ENCODE measurements at places on chromosomes 13 and 19.

- no peaks in the 10 kb centered on the region for H3K4me1 ChIP-seq
- no peaks in the 10 kb centered on the region for H3K27me3 ChIP-seq
- DNase-seq = no peak
- H3K4me3 ChIP-seq = no peak overlapping the region
- H3K36me3 ChIP-seq = no peaks in the 10 kb centered on the region
Measured at GRCh38 chr13:90276216-90276615, 1071.3 kb upstream of the MIR17HG start.

GRCh38 chr19:47413941-47414340 lies 5.4 kb downstream of the MEIS3 start:
- H3K27ac ChIP-seq = no peak overlapping the region
- no peak overlapping the region for H3K4me3 ChIP-seq
- peaks cover 7% of the 10 kb centered on the region for H3K36me3 ChIP-seq
- peaks cover 22% of the 10 kb centered on the region for H3K4me1 ChIP-seq
- DNase-seq = no peak

- H3K27me3 ChIP-seq = peaks cover 12% of the 10 kb centered on the region
- DNase-seq = no peak
- no peak overlapping the region for H3K27ac ChIP-seq
- no peaks in the 10 kb centered on the region for H3K4me1 ChIP-seq
- no peak overlapping the region for H3K4me3 ChIP-seq
Measured at GRCh38 chr13:39910041-39910440, 254.6 kb downstream of the COG6 start.

GRCh38 chr19:19849056-19849455 lies 16.6 kb upstream of the ZNF253 start:
- DNase-seq = no peak
- H3K4me1 ChIP-seq = no peaks in the 10 kb centered on the region
- no peaks in the 10 kb centered on the region for H3K27me3 ChIP-seq
- peaks cover 2% of the 10 kb centered on the region for H3K36me3 ChIP-seq
- no peak overlapping the region for H3K4me3 ChIP-seq

GRCh38 chr19:21835429-21835809 lies 563 bp downstream of the ZNF43 start:
- H3K27ac ChIP-seq = peak overlapping the region; percentile 99
- peak overlapping the region; percentile 97 for H3K4me3 ChIP-seq
- peaks cover 16% of the 10 kb centered on the region for H3K4me1 ChIP-seq
- no peak for DNase-seq

DNA sequence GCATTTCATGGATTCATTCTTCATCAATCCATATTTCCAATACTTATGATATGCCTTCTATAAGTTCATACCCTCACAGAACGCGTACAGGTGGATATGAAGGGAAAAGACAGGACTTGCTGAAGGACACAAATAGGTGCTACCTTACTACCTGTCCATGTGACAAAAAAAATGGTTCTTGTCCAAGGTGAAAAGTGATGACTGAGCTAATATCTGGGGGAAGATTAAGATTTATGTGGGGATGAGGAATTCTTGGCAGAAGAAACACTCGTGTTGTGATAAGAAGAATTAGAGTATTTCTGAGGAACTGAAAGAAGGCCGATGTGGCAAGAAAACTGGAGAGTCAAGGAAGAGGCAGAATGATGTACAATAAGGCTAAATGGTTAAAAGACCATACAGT lies 356.4 kb upstream of the ATXN8OS start:
- H3K27me3 ChIP-seq = no peaks in the 10 kb centered on the region
- no peaks in the 10 kb centered on the region for H3K36me3 ChIP-seq
- H3K4me1 ChIP-seq = no peaks in the 10 kb centered on the region
- H3K27ac ChIP-seq = no peak overlapping the region

DNA sequence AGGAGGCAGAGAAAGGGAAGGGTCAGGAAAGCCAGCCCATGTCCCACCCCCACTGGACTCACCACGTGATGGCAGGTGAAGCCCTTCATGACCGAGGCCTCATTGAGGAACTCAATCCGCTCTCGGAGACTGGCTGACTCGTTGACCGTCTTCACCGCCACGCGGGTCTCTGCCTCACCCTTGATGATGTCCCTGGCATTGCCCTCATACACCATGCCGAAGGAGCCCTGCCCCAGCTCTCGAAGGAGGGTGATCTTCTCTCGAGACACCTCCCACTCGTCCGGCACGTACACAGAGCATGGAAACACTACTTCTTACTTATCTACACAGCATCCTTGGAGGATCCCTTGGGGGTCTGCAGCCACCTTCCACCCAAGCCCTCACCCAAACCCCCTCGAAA lies 55.7 kb downstream of the ZNF557 start:
- no peak overlapping the region for H3K27ac ChIP-seq
- no peak for DNase-seq
- no peak overlapping the region for H3K4me3 ChIP-seq

DNA sequence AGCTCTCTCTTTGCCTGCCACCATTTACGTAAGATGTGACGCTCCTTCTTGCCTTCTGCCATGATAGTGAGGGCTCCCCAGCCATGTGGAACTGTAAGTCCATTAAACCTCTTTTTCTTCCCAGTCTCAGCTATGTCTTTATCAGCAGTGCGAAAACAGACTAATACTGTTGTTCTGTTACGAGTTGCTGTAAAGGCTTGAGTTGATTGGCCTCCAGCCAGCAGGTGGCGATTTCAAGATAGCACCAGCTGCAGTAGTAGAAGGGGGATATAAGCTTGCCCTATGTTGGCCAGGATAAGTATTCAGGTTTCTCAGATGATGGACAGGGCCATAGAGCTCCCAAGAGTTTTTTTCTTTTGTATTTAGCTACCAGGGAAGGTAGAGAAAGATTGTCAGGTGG lies 385.5 kb downstream of the MZT1 start:
- H3K27ac ChIP-seq = no peak overlapping the region
- no peaks in the 10 kb centered on the region for H3K4me1 ChIP-seq
- no peak overlapping the region for H3K4me3 ChIP-seq
- H3K27me3 ChIP-seq = no peaks in the 10 kb centered on the region
- DNase-seq = no peak

DNA sequence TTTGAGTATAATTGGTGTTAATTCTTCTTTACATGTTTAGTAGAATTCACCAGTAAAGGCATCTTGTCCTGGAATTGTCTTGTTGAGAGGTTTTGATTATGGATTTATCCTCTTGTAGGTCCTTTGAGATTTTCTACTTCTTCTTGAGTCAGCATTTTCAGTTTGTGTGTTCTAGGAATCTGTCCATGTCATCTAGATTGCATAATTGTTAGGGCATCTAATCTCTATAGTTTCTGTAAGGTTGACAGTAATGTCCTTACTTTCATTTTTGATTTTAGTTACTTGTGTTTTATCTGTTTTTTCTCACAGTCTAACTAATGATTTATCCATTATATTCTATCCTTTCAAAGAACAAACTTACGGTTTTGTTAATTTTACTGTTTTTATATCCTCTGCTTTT lies 492.0 kb downstream of the FGF9 start:
- peak overlapping the region; percentile 90 for H3K27ac ChIP-seq
- peaks cover 34% of the 10 kb centered on the region for H3K4me1 ChIP-seq
- peak overlapping the region; percentile 88 for H3K4me3 ChIP-seq
- DNase-seq = no peak
- H3K36me3 ChIP-seq = no peaks in the 10 kb centered on the region

DNA sequence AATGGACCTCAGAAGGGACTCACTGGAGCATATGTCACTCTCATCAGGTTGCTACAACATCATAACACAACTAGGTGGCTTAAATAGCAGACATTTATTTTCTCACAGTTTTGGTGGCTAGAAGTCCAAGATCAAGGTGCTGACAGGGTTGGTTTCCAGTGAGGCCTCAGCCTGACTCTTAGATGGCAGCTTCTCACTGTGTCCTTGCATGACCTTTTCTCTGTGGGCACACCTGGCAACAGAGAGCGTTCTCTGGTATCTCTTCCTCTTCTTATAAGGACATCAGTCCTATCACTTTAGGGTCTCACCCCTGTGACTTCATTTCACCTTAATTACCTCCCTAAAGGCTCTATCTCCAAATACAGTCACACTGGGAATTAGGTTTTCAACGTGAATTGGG lies 74.5 kb downstream of the CYSLTR2 start:
- peaks cover 14% of the 10 kb centered on the region for H3K4me1 ChIP-seq
- no peak overlapping the region for H3K27ac ChIP-seq
- DNase-seq = no peak
- H3K4me3 ChIP-seq = no peak overlapping the region
- H3K27me3 ChIP-seq = peaks cover 16% of the 10 kb centered on the region

GRCh38 chr19:29503785-29504184 lies 22.0 kb upstream of the VSTM2B start:
- H3K27me3 ChIP-seq = peaks cover 52% of the 10 kb centered on the region
- H3K4me3 ChIP-seq = no peak overlapping the region
- peak overlapping the region; percentile 24 for H3K27ac ChIP-seq
- no peak for DNase-seq
- peaks cover 3% of the 10 kb centered on the region for H3K4me1 ChIP-seq

DNA sequence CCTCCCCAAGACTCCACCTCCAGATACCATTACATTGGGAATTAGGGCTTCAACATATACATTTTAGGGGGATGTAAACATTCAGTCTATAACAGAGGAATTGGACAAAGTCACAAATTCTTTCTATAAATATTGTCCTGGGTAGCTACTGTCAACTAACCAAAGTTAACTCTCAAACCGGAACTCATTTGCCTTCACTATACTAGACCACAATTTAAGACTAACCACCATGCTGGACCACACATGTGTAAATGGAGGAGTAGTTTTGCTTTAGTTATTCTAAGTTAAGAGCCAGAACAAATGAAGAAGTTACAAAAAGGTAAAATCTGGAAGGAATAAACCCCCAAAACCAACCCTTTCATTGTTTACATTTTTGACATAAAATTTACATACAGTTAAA lies 222.8 kb downstream of the NDFIP2 start:
- no peak overlapping the region for H3K27ac ChIP-seq
- H3K4me1 ChIP-seq = no peaks in the 10 kb centered on the region
- DNase-seq = no peak
- H3K36me3 ChIP-seq = no peaks in the 10 kb centered on the region

DNA sequence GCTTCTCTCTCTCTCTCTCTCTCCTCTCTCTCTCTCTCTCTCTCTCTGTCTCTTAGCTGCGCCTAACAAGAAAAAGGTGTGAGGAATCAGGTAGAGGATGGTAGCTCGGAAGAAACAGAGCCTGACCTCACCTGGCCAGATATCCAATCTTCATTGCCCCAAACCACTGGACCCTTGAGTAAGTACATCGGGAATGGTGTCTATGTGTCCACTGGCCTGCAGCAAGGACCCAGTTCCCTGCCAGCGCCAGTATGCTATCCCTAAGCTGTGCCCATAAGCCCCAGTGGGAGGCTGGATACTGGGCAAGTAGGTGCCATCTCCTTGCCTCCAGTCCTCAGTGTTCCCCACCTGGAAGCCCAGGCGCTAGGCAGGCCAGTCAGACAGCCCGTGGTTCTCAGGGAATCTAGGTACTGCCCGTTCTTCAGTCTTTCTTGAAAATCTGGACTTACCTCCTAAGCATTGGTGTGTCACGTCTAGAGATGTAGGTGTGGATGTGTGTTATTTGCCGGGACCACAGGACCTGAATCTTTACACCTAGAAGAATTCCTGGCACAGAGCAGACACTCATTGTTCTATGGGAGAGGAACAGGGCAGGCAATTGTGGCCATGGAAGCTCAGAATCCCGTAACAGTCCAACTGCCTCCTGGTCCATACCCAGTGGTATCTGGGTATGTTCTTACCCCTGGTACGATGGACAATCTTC lies 7.3 kb downstream of the URAD start:
- peak overlapping the region; percentile 59 for H3K4me3 ChIP-seq
- peaks cover 76% of the 10 kb centered on the region for H3K27me3 ChIP-seq
- peaks cover 8% of the 10 kb centered on the region for H3K36me3 ChIP-seq
- no peak for DNase-seq

Data from T-helper 17 cell (primary cell).